Coronary artery (tissue), 2 donors: ENCODE measurements at places on chromosomes 1 and 21.
A peak's percentile ranks its signal among the peaks of the same experiment; 100 is the strongest.

DNA sequence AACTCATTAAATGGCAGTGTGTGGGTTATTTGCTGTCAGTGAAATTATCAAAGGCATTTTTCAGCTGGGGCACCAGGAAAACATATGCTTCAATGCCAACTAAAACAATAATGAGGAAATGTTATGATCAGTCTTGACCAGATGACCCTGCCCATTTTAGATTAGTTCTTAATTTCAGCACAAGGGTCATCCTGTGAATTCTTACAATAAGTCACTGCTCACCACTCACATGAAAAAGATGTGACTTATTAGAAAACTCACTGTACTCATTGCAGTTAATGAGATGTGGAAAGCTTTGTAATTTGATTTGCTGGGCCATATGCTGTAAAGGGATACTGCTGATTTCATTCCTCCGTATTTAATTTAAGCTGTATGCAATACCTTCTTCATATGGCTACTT, 178.5 kb upstream of the LMO4 start:
- DNase-seq: no peak

GRCh38 chr1:153192697-153193096, 10.5 kb upstream of the LELP1 start:
- no peak for DNase-seq

DNA sequence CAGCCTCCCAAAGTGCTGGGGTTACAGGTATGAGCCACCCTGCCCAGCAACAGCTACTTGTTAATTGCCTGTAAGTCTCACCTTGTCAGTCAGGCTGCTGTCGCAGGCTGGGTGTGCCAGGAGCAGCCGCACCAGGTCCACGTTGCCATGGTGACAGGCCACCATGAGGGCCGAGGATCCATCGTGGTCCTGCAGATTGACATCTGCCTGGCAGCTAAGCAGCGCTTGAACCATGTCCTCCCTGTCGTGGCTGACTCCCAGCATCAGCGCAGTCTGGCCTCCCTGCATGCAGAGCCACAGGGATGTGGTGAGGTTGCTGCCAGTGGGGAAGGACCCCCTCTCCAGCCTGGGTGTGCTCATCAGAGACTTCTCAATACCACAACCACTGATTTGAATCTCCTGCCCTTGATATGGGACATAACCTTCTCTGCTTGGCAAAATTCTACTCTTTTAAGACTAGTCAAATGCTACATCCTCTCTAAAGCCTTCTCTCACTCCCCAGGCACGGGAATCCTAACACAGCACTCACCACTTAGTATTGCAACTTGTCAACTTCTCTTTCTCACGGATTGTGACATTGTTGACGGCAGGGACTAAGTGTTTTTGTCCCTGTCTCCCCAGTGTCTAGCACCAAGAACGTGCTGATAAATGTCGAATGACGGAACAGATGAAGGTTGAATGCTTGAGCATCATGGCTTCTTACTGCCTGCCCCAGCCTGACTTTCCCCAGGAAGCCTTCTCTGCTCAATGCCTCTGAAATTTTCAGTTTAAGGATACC, 52.9 kb downstream of the L1TD1 start:
- DNase-seq: no peak

DNA sequence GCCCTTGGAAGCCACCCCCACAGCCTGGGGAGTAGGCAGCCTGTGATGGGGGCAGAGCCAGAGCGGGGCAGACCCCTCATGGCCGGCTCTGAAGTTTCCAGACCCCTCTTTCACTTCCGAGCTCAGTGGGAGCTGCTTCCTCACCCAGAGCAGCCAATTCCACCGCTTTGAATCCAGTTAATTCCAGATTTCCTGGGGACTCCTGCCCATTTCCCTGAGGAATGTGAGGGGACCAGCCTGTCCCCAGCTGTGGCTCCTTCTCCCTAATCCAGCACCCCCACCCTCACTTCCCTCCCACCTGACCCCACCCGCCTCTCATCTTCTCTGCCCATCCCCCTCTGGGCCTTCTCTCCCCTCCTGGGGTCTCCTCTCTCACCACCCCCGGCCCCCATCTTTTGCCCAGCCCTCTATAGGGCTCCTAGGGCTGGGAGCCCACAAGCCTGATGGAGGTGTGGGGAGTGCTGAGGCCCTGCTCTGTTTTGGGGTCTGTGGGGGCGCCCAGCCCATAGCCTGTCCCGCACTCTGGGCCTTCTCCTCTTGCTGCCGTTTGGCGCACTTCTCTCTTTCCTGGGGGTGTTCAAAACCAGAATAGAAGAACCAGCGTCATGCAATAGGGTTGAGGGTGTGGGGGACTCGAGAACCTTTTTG, 26.2 kb upstream of the TNFRSF1B start:
- DNase-seq: peak; percentile 64

GRCh38 chr1:9069326-9070100, at the start of gene SLC2A5:
Gene SLC2A5 (minus strand): TSS chr1:9069635. CDS start chr1:9069536, 99 bp downstream.
- no peak for DNase-seq
